ENCODE measurements at places on chromosomes 2 and 18.

GRCh38 chr18:69948919-69949537 is 1.4 kb upstream of the CD226 start:
- no peak for DNase-seq

- peak; percentile 65 for DNase-seq
Measured at GRCh38 chr2:157257312-157258252, at the start of gene GALNT5. TSS of gene GALNT5 (plus strand) at chr2:157257705. CDS start at chr2:157258083, 378 bp downstream.

- DNase-seq = no peak
Measured at GRCh38 chr2:171836146-171836910, 57.7 kb downstream of the SLC25A12 start.

DNA sequence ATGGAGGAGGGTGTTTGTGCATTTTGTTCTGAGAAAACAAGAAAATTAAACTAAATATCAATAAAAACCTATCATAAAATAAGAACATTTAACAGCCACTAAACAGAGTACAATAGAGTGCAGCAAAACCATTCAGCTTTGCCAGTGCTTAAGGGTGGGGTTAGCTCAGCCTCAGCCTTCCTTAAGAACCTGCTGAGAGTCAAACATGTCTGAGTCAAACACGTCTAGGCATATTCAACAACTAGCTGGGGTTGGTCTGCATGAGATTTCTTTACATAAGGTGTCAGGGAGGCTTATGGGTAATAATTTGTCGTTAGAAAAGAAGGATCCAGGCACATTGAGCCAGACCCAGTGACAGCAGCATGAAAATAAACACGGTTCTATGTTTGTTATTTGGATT is 298.2 kb downstream of the SP3 start:
- DNase-seq = no peak

DNA sequence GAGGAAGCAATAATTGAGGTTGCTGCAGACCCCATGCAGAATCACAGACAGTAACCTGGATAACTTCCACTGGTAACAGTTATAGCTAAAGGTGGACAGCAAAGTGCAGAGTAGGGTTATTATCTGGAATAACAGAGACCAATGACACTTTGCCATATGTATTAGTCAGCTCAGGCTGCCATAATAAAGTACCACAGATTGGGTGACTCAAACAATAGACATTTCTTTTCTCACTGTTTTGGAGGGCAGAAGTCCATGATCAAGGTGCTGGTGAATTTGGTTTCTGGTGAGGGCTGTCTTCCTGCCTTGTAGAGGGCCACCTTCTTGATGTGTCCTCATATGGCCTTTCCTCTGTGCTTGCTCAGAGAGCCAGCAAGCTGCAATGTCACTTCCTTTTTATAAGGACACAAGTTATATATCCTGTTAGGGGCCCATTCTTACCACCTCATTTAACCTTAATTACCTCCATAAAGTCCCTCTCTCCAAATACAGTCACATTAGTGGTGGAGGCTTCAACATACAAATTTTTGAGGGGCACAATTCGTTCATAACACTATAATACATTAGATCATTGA is 191.0 kb upstream of the LRP1B start:
- no peak for DNase-seq

GRCh38 chr2:43225093-43225787 is 1.2 kb downstream of the ZFP36L2 start:
- peak; percentile 83 for DNase-seq
